Stimulated activated CD4-positive, alpha-beta T cell treated with anti-CD3 and anti-CD28 coated beads, Interleukin-1b, Interleukin-23, amount 100 ng/mL, for 48 hours (primary cell): ENCODE measurements at places on chromosomes 2 and 18.

GRCh38 chr2:148542614-148543013 is 101.9 kb upstream of the EPC2 start:
- DNase-seq: no peak

GRCh38 chr2:75600461-75601011 is 39.8 kb upstream of the EVA1A start:
- no peak for DNase-seq

- no peak for DNase-seq
These were observed 66.0 kb upstream of the SPRED2 start for GRCh38 chr2:65498396-65498795.

DNA sequence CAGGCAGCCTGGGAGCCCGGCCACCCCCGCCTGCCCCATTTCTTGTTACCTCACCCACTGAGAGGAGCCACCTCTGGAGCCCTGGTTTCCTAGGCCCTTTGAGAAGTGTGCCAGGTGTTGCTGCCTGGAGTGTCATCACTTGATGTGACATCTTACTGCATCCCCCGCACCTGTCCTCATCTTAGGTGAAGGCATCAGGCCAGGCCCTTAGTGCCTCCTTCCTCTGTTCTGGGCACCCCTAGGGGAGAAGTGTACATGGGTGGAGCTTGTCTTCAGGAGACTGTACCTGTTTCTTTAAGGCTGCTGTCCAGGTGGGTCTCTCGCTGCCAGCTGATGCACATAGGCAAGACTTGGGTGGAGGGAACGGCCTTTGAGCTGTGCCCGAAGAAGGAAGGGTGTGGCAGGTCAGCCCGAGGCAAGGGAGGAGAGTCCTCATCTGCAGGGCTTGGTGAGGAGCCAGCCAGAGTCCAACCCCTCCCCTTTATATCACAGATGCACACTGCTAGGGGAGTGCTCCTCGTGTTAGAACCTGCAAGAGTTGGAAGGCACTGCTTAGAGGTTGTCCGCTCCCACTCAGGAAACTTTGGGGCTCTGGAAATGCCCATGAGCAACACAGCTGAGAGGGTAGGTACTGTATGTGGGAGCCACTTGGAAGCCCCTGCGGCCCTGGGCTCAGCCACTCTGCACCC is 45.9 kb downstream of the NCK2 start:
- no peak for DNase-seq

DNA sequence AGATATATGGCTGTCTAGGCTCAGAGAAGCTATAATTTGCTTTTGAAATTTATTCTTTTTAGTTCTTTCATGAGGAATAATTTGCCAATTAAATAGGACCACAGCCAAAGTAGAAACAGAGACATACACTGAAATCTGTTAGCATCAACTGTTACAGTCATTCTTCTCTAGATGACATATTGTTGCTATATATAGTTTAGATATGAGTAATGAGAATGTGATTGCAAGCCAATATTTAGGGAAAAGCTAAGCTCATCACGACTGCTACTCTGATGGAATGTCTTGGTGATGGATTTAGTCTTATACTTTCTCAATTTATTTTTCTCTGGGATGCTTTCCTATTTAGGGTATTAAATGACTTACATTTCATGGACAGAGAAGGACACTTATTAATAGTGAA is 259.1 kb downstream of the LNPK start:
- DNase-seq: no peak
